ENCODE measurements at places on chromosomes 12 and 14.

DNA sequence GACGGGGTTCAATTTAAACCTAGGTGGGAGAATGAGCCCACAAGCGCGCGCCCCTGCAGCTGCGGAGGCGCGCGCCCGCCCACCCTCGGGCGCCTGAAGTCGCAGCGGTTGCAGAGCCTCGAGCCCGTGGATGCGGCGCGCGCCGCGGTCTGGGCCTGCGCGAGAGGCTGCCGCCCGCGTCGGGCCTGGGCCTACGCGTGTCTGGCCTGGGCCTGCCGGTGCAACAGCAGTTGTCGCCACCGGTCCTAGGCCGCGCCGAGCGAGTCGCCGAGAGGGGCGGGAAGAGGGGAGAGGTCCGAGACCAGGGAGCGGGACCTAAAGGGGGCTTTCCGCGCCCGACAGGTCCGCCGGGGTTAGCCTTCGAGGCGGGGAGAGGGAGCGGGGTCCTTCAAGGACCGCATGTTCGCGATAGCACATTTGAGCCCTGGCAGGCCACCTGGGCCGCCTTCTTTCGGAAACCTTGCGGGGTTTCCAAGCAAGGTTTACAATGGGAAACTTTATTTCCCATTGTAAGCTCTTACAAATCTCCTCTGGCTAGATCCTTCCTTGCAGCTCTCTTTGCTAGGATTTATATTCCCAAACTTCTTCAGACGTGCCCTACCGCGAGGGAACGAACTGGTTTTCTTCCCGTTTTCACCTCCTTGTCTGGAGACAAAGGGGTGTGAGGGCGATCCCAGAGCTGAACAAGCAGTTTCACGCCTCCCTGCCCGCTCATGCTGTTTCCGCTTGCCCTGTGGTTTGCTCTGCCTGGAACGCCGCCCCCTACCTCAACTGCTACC lies 6.8 kb downstream of the SIX6 start:
- H3K27me3 ChIP-seq, result peaks cover 61% of the 10 kb centered on the region
- H3K36me3 ChIP-seq, result peaks cover 7% of the 10 kb centered on the region
- DNase-seq, result no peak
- H3K27ac ChIP-seq, result no peak overlapping the region
- no peak overlapping the region for H3K4me3 ChIP-seq

DNA sequence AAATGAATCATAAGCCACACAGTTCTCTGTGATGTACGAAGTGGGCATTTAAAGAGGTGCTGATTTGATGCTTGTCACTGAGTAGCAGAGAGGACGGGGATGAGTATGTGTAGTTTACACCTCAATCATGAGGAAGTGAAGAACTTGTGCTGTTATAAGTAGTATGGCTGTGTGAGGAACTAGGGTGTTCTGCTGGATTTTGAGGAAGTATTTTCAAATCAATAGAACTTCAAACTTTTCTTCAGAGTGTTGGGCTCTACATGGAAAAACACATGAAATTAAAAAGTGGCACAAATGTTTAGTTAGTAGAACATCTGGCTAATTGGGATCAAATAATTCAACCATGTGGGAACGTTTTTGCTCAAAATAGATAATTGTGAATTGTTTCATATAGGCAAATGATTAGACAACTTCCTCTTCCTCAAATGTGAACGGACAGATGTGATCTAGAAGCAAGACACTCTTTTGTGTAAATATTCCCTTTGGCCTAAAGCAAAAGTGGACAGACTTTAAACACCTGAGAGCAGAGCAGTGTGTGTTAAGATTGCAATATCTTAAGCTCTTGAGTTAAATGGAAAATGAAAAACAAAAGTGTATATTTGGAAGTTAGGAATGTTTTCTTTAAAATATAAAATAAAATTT lies 168.5 kb downstream of the NAV3 start:
- no peak overlapping the region for H3K4me3 ChIP-seq
- H3K27ac ChIP-seq, result no peak overlapping the region
- DNase-seq, result no peak
- no peaks in the 10 kb centered on the region for H3K27me3 ChIP-seq
- no peaks in the 10 kb centered on the region for H3K4me1 ChIP-seq

GRCh38 chr12:110639336-110640141 lies 25.6 kb downstream of the TCTN1 start:
- peaks cover 13% of the 10 kb centered on the region for H3K4me1 ChIP-seq
- no peaks in the 10 kb centered on the region for H3K27me3 ChIP-seq
- H3K27ac ChIP-seq, result no peak overlapping the region
- DNase-seq, result no peak
- no peak overlapping the region for H3K4me3 ChIP-seq

- H3K36me3 ChIP-seq, result peaks cover 2% of the 10 kb centered on the region
- H3K4me3 ChIP-seq, result no peak overlapping the region
- no peak overlapping the region for H3K27ac ChIP-seq
- no peaks in the 10 kb centered on the region for H3K4me1 ChIP-seq
- H3K27me3 ChIP-seq, result peaks cover 12% of the 10 kb centered on the region
Measured at GRCh38 chr12:124653169-124653931, 85.9 kb upstream of the NCOR2 start.

DNA sequence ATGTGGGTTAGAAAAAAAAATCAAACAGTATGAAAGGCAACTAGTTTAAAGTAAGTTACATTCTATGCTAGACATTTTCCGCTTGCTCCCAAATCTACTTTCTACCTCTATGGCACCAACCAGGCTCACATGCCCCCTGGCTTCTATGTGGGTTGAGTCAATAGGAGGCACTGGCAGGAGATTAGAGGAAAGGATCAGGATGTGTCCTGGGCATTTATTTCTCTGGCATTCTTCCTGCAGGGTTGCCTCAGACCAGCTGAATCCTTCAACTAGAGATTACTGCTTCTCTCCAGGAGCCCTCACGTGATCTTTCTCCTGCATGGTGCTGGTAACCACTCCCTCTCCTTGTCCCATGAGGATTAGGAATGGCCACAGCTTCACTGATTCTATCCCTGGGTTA lies 14.9 kb upstream of the CCDC60 start:
- H3K4me1 ChIP-seq, result no peaks in the 10 kb centered on the region
- no peak for DNase-seq
- no peak overlapping the region for H3K27ac ChIP-seq
- no peak overlapping the region for H3K4me3 ChIP-seq
- H3K36me3 ChIP-seq, result no peaks in the 10 kb centered on the region
- no peaks in the 10 kb centered on the region for H3K27me3 ChIP-seq

DNA sequence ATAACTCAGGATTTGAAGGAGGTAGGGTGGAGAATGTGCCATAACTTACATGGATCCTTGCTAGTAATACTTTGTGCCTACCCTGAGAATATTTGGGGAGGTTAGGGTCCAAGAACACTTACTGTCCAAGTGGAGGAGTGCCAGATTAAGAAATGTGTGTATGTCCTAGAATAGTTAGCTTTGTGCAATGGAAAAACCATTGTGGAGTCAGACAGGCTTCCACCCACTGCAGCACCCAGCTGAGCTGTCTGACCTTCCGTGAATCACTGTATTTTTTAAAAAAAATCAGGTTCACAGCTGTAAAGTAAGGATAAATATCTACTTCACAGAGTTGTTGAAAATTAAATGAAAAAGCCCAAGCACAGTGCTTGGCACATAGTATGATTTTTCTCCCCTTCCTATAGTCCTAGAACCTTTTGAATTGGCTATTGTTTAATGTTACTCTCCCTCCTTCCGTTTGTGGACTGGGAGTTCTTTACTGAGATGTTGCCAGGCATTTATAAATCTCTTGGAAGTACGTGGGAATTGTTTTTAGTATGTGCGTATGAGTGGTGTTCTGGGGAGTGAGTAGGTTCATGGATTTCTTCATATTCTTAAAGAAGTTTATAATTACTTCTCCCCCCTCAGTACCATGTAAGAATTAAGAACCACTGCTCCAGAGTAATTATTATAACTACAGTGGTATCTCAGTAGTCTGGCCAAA lies 9.2 kb downstream of the RAB21 start:
- H3K4me1 ChIP-seq, result peaks cover 27% of the 10 kb centered on the region
- H3K27ac ChIP-seq, result no peak overlapping the region
- H3K36me3 ChIP-seq, result peaks cover 68% of the 10 kb centered on the region
- no peak overlapping the region for H3K4me3 ChIP-seq

GRCh38 chr12:79765157-79765556 lies 74.4 kb upstream of the PAWR start:
- peaks cover 2% of the 10 kb centered on the region for H3K27me3 ChIP-seq
- H3K4me1 ChIP-seq, result no peaks in the 10 kb centered on the region
- no peak overlapping the region for H3K4me3 ChIP-seq
- no peak for DNase-seq
- no peaks in the 10 kb centered on the region for H3K36me3 ChIP-seq
- H3K27ac ChIP-seq, result no peak overlapping the region

DNA sequence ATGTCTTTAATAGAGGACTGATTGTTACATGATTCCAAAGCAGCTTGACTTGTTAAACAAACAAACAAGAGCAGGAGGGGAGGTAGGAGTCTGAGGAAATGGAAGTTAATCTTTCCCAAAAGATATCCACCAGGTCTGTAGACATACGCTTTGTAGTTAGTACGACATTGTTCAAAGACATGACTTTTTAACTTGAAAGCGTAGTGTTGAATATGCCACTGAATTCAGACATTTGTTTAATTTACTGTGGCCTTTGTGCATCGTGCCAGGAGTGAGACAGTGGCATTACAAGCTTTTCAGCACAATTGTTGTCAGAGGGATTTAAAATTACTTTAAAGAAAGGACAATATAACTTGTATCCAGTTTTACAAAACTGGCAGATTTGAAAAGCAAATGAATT lies 53.0 kb downstream of the SAV1 start:
- peaks cover 6% of the 10 kb centered on the region for H3K27me3 ChIP-seq
- H3K4me3 ChIP-seq, result no peak overlapping the region
- H3K36me3 ChIP-seq, result no peaks in the 10 kb centered on the region

GRCh38 chr14:69948351-69948750 lies 69.1 kb downstream of the SMOC1 start:
- no peak for DNase-seq
- no peaks in the 10 kb centered on the region for H3K36me3 ChIP-seq
- peaks cover 9% of the 10 kb centered on the region for H3K27me3 ChIP-seq
- H3K4me3 ChIP-seq, result no peak overlapping the region
- H3K4me1 ChIP-seq, result no peaks in the 10 kb centered on the region
